ENCODE measurements at places on chromosomes 2 and 18.

- no peak for DNase-seq
Observed at GRCh38 chr2:149329489-149330126, 779 bp upstream of the LYPD6 start.

- no peak for DNase-seq
Observed at GRCh38 chr2:27571197-27571596, 11.6 kb upstream of the ZNF512 start.

GRCh38 chr18:78722386-78722785 lies 257.2 kb upstream of the SALL3 start:
- no peak for DNase-seq

GRCh38 chr2:221546505-221547225 lies 25.4 kb downstream of the EPHA4 start:
- DNase-seq, result no peak

DNA sequence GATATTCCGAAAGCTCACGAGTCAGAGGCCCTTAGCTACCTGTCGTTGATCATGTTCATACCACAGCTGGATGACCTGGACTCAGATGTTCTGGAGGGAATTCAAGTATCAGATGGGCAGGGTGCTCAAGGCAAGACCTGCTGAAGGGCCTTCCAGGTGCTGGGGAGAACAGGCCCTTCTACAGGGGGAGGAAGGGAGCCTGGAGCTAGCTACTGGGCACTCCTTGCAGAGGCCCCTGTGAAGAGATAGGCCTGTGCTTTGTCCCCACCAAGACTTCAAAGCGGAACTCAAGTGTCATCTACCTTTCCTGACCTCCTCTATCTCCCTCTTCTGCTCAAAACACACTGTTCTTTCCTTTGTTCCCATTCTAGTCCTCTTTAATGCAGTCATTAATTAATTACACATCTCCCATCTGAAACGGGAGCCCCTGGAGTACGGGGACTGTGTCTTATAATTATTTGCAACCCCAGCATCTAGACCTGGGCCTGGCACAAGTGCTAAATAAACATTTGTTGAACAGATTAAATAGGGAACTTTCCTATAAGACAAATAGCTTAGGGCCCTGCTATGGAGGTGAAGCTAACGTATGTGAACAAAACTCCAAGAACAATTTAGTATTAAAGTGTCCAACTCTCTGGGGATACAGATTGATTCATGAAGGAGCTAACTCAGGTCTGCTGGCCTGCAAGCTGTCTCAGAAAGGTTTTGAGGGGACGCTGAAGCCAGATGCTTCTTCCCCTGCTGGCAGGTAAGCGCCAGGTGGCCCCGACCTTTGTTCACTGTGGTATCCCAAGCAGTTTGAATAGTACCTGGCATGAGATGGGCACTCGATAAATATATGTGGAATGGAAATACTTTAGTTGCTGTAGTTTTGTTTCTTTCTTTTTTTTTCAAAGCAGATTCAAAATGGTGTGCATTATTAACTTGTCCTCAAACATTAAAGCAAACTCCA lies 22.0 kb downstream of the RHOB start:
- DNase-seq, result no peak

DNA sequence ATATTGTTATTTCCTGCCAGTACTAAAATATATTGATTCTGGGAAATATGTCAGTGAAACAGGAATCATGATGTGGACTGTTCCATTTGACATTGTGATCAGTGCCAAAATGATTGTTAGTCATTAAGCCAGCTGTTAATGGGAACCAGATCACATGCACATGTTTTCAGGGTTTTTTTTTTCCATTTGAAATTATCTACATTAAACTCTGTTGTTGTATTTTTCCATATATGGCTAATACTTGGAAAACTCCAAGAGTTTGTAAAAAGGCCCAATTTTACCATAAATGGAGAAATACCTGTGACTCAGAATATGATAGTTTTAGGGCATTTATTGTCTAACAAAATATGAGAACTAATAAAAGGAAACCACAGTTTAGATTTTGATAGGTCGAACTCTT lies 13.4 kb downstream of the ITGAV start:
- no peak for DNase-seq

DNA sequence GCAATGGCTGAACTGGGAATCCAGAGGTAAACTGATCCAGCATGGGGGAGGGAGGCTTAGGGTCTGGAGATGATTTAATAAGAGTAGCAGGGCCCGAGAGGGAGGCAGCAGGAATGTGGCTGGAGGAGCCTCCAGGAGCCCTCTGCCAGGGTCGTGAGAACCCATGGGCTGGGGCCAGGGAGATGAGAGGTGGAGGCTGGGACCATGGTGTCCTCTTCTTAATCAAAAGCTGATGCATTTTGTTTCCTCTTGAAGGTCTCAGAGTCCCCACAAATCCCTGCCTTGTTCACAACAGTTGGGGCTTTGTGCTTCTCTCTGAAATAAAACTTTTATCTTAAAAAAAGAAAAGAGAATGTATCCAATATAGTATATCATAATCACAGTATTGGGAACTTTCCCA lies 123.7 kb upstream of the ZNF516 start:
- DNase-seq, result no peak

GRCh38 chr18:54279477-54280219 lies 10.3 kb downstream of the POLI start:
- DNase-seq, result no peak

- no peak for DNase-seq
Observed at GRCh38 chr18:11672846-11673454, 16.1 kb upstream of the GNAL start.

DNA sequence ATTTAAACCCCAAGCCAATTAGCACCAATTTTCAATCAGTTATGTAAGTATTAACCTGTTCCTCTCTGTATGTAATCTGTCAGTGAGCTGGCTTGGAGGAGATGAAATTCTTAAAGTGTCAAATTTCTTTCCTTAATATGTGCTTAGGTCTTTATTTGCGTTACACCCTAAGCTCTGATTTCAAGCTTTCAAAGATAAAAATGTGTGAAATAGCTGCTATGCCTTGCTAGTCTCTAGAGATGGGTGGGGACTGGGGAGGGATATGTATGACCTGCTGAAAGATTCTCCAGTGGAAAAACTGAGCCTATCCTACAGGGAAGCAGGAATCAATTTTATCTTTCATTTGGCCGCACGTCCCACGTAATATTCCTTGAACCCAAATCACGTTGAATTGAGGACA lies 264.5 kb downstream of the RND3 start:
- no peak for DNase-seq

- DNase-seq, result no peak
Observed at GRCh38 chr2:226354434-226354833, 445.2 kb downstream of the IRS1 start.

DNA sequence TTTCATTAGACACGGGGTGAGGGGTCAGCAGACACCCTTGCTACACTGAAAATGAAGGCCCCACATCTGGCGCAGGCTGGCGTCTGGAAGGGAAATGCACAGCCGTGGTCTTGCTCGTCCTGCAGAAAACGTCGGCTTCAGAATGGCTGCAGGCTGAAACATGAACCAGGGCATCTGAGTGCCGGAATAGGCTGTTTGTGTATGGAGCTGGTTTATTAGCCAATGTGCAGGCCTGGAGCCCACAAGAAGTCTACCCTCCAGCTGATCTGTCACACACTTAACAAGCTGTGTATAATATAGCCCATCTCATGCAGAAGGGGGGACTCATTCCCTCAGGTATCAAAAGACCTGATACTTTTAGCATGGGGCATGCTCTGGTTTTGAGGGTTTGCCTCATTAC lies 153.4 kb upstream of the SOX11 start:
- no peak for DNase-seq

- DNase-seq, result peak; percentile 14
Observed at GRCh38 chr2:147045113-147045512, 799.7 kb upstream of the ACVR2A start.

DNA sequence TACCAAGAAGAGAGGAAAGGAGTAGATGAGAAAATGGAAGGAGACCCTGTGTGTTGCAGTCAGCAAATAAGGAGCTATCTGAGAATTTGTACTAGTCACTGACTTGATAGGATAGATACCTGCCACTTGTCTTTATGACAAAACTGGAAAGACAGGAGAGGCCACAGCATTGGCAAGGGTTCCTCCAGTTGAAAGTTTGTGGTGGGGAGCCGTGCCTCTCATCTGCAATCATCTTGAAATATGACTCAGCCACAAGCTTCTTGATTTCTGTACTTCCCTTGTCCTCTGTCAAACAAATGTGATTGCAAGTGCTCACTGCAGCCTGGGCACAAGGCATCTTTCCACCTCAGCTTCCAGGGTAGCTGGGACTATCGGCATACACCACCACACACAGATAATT lies 99.1 kb downstream of the GREB1L start:
- DNase-seq, result no peak

DNA sequence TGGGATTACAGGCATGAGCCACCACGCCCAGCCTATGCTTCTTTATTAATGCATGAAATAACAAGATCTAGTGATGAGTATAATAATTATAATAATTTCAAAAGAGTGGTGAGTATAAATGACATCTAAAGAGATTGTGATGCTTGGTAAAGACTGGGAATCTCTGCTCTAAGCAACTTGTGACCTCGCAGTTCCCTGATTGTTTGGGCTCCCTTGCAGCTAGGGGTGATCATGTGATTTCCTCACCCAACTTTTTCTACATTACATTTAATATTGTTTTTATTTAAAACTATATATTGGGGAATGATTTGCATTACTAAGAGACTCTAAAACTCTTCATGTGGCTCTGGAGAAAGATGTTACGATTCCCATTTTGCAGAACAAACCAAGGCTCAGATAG lies 4.1 kb upstream of the PPM1B start:
- no peak for DNase-seq

All from thymus (tissue), 14 donors.